ENCODE measurements at places on chromosomes 1 and 21. TPM values are rescaled to one million over a fixed set of nuclear protein-coding genes. Genes with fewer than 3 reads are reported as not detected.

DNA sequence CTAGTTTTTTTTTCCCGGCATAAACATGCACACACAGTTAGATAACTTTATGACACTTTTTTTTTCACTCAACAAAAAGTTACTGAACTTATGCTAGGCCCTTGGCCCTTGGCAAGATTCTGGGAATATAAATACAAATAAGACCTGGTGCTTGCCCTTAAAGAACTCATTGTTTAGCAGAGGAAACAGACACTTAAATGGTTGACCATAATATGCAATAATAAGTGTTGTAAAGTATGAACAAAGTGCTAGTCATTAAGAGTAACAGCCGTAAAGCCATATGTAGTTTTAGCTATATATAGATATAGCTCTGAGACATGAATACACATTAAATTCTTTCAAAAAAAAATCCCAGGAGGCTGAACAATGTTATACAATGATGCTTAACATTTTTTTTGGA, 198.3 kb downstream of the CYYR1 start:
- no peak for DNase-seq

GRCh38 chr1:17826165-17826488, 71.0 kb downstream of the ACTL8 start:
- DNase-seq = peak; percentile 65

DNA sequence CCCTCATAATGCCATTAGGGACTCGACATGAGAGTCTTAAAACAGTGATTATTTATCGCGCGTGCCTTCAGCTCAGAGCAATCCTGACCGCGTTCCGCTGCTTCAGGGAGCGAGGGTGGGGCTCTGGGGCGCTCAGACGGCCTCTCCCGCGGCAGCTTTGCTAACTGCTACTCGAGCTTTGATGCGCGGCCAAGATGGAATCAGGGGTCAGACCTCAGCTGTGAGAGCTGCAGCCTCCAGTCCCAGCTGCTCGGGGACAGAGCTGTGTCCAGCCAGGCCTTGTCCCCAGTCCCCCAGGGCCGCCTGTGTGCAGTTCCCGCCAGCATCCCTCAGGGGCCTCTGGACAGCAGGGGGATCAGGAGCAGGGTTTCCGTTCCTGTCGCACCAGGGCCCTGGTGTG, 104.6 kb upstream of the TTC34 start:
- DNase-seq = no peak

GRCh38 chr1:58927722-58928085, 143.9 kb upstream of the JUN start:
- DNase-seq = no peak

DNA sequence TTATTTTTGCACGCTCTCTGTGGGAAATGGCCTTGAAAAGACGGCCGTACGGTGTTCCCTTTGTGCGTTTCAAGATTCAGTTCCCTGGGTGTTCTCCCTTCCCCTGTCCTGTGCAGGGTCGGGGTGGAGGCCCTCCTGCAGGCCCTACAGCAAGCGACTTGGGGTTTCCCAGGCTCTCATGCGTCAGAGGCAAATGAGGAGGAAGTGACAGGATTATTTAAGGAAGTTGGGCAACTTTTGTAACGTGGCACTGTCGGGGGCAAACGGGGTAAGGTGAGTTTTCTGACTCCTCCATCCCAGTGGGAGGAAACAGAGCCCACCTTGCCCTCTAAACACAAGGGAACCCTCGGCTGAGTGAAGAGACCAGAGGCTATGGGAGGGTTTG, 16.1 kb upstream of the AJAP1 start:
- DNase-seq = no peak

GRCh38 chr21:34604556-34604955, 10.4 kb downstream of the RCAN1 start:
- no peak for DNase-seq

- DNase-seq = no peak
Measured at GRCh38 chr1:77534456-77534855, 148.0 kb downstream of the ZZZ3 start.

GRCh38 chr1:209761011-209761635, 5.3 kb downstream of the TRAF3IP3 start:
- no peak for DNase-seq

- no peak for DNase-seq
Measured at GRCh38 chr1:234478152-234478480, 863 bp downstream of the TARBP1 start.

DNA sequence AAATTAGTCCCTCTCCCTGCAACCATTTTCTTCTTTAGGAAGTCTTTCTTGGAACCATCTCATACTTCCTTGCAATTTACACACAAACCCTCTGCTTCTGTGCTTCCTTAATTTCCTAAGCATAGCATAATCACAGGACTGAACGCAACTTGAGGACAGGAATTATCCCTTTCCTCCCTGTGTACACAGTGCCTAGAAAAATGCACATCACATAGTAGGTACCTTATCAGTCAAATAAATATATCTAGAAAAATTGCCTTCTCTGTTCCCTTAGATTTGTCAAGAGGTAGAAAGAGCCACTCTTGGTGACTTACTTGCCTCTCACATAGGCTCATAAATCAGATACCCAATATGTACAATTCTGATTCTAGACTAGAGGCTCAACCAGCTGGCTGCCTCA, 4.9 kb downstream of the ASPM start:
- no peak for DNase-seq

DNA sequence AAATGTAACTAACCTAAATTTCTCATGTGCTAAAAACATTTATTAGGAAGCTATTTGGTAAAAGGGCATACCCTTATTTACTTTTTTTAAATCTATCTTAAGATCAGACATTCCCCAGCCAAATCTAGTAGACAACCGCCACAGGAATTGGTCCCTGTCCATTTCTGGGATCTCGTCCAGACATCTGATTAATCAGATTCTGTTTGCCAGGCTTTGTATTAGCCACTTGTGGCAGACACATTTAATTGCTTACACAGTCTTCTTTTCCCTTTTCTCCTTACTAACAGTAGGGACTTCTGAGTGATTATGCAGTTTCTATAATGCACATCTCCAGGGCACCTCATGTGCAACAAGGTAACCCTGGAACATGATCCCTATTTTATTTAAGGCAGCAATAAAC, 449.0 kb upstream of the RGS18 start:
- DNase-seq = no peak

DNA sequence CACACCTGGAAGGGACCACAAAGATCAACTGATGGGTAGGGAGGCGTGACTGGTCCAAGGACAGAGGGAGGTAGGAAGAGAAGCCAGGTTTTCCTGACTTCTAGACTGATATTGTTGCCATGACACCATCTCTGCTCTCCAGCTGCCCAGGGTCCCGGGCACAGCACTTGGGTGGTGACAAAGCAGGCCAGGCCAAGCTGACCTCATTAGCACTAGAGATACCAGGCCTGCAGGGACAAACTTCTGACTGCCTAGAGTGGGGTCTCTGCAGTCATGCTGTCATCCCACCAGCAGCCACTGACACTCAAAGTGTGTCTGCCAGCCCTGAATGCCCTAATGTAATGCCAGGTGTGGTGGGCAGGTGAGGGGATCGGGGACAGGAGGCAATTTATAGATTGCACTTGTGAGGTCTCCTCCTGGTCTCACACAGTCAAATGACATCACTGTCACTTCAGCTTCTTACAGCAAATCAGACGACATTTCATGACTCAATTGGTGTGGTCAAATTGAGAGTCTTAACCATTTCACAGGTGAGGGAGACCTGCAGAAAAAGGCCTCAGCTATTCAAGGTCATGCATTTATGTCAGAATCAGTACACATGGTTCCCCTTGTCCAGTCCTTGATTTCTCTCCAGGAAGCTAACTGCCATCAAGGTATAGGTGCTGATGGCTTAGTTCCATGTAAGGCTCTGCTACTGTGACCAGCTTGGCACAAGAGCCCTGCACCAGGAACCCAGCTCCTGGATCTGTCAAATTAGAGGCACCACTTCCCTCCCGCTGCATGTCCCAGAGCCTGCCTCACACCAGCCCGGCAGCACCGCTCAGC, 2.7 kb downstream of the SLC9A1 start:
- no peak for DNase-seq

- no peak for DNase-seq
Measured at GRCh38 chr1:3852711-3853485, 4.1 kb downstream of the CEP104 start.

DNA sequence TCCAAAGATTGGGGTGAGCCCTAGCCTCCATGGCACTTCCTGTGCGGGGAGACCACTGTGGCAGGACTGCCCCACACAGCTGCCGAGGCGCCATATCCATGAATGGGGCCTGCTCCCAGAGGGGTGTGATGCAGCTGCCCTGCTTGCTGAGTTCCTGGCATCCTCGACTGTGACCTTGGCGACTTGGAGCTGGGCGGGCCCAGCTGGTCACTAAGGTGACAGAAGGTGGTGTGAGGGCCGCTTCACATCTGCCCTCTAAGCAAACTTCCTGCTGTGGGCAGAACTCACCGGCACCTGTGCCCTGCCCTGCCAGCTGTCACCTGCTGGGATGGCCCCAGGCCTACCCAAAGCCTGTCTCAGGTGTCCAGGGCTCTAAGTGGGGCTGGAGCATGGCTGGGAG, 9.0 kb downstream of the TMEM61 start:
- no peak for DNase-seq

- no peak for DNase-seq
Measured at GRCh38 chr1:78047106-78047505, 1.3 kb downstream of the GIPC2 start.

DNA sequence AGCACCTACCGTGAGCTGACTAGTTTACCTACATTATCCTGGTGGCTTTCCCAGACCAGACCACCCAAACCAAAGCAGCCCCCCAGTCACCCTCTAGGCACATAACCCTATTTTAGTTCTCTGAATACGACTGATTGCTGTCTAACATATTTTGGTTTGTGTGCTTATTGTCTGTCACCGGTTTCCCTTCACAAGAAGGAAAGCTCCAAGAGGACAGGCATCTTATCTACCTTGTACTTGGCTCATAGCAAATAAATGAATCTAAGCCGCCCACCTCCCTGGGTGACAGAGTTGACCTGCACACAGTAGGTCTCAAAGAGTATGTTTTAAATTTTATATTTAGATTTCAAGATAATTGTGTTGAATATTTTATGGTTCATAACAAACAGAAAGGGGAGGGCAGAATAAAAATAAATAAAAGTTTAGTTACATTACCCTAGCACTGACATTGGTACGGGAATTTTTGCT, 904 bp upstream of the PRDX6 start:
- DNase-seq = no peak

DNA sequence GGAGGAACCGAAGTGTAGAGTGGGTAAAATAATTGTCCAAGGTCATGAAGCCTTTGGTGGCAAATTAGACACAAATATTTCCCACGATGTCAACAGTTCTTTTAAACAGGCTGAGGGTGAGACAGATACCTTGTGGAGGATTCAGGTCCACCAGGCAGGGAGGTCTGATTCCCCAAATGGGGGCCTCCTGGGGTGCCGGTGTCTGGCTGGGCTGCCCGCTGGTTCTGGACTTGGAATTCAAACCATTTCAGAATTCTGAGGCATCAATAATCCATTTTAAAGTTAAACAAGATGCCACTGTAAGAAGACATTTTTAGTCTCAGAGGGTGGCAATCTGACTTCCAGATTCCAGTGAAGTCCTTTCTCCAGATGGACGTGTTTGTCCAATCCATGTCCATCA, 15.5 kb downstream of the KCNA10 start:
- no peak for DNase-seq

DNA sequence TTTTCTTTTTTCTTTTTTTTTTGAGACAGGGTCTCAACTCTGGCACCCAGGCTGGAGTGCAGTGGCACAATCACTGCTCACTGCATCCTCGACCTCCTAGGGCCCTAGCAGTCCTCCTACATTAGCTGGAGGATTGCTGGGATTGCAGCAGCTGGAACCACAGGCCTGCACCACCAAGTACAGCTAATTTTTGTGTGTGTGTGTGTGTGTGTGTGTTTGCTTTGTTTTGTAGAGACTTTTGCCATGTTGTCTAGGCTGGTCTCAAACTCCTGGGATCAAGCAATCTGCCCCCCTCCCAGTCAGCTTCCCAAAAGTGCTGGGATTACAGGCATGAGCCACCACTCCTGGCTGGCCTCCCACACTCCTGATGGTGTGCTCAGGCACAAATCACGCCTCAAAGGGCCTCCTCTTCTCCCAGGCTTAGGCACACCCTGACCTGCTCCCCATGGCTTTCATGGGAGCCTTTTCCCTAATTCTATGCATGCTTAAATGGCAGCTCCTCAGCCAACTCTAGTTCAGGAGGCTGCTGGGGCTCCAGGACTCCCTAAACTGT, 9.4 kb downstream of the FAM229A start:
- no peak for DNase-seq

DNA sequence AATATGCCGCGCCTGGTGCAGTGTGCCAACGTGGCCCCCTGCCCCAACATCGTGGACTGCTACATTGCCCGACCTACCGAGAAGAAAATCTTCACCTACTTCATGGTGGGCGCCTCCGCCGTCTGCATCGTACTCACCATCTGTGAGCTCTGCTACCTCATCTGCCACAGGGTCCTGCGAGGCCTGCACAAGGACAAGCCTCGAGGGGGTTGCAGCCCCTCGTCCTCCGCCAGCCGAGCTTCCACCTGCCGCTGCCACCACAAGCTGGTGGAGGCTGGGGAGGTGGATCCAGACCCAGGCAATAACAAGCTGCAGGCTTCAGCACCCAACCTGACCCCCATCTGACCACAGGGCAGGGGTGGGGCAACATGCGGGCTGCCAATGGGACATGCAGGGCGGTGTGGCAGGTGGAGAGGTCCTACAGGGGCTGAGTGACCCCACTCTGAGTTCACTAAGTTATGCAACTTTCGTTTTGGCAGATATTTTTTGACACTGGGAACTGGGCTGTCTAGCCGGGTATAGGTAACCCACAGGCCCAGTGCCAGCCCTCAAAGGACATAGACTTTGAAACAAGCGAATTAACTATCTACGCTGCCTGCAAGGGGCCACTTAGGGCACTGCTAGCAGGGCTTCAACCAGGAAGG, 4.3 kb downstream of the GJB3 start:
- DNase-seq = no peak

DNA sequence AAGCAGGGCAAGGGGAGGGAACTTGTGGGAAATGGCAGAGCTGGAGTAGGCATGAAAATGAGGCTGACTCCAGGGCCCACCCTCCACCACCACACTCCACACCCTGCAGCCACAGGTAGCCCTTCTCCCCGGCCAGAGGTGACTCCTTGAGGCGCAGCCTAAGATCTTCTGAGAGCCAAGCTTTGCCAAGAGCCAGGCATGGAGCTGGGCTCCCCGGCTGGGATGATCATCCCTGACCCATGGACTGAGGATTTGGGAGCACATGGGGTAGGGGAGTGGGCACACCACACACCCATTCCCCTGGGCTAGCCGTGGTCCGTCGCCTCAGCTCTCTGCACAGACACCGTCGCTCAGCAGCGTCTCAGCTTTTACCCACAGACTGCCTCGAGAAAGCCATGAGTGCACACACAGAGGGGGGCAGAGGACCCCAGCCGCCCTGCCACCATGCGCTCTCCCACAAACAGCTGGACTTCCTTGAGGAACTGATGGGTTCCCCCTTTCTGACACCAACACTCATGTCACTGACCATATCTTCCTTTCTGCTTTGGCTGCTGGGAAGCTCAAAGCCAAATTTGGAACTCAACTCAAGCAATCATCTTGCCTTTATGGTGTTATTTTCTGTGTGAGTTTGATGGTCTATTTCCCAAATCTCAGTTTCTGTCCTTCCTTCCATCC, 123.6 kb upstream of the RUNX3 start:
- no peak for DNase-seq

Gene OPTC
- total RNA-seq = not detected

Gene NES
- 57.2 TPM for total RNA-seq

Gene INSRR
- not detected for total RNA-seq

Gene CCDC27
- not detected for total RNA-seq

Gene FCGR3A
- 116 TPM for total RNA-seq

Gene ANGPTL3
- not detected for total RNA-seq

Gene PHGDH
- total RNA-seq = 45.4 TPM

Measured in aorta (tissue), 5 donors.